ENCODE measurements at places on chromosomes 16 and 17. TPM values are rescaled to one million over a fixed set of nuclear protein-coding genes. Genes with fewer than 3 reads are reported as not detected.
A peak's percentile ranks its signal among the peaks of the same experiment; 100 is the strongest.

- no peak for DNase-seq
These were observed 48.9 kb upstream of the LHX1 start for GRCh38 chr17:36888236-36888951.

GRCh38 chr17:50618300-50618699 lies 16.4 kb upstream of the ABCC3 start:
- no peak for DNase-seq

- DNase-seq = peak; percentile 70
These were observed 761 bp downstream of the PDF start for GRCh38 chr16:69329369-69330285.

DNA sequence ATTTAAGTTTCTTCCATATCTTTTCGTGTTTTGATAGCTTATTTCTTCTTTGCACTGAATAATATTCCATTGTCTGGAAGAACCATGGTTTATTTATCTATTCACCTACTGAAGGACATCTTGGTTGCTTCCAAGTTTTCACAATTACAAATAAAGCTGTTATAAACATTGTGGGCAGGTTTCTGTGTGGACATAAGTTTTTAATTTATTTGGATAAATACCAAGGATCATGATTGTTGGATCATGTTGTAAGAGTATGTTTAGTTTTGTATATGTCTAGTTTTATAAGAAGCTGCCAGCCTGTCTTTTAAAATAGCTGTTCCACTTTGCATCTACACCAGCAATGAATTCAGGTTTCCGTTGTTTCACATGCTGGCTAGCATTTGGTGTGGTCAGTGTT lies 339.4 kb downstream of the CDH11 start:
- DNase-seq = no peak

DNA sequence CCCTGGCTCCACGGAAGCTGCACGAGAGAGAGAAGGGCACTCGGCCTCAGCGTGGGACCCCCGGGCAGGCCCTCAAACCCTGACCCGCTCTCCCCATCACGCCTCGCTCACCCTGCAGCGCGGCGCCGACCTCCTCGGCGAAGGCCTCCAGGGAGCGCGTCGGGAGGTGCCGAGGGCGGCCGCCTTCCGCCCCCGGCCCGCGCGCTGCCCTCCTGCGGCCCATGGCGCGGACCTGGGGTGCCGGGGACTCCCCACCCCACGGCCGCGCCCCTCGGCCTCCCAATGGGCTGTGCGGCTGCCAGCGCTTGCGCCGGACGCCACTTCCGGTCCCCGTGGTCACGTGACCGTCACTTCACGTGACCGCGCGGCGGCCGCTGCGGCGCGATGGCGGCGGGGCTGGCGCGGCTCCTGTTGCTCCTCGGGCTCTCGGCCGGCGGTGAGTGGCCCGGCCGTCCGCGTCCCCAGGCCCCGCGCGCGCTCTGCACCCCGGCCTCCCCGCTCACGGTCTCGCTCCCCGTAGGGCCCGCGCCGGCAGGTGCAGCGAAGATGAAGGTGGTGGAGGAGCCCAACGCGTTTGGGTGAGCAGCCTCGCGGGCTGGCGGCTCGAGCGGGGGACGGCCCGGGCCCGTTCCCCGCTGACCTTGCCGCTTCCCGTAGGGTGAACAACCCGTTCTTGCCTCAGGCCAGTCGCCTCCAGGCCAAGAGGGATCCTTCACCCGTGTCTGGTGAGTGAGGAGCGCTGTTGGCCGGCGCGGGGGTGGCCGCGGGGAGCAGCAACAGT lies at the start of the genes GNPTG and TSR3:
Gene GNPTG, plus strand, starts transcription at position 350 of the 781 bp plus-strand sequence. Its CDS starts 35 bp downstream, at position 385.
Gene TSR3, minus strand, starts transcription at position 297 of the 781 bp plus-strand sequence. Its CDS starts 74 bp downstream, at position 223.
- peak; percentile 90 for DNase-seq

- DNase-seq = peak; percentile 10
These were observed 36.3 kb downstream of the IFT140 start for GRCh38 chr16:1575578-1575977.

- no peak for DNase-seq
These were observed 180.0 kb upstream of the CACNG3 start for GRCh38 chr16:24075931-24076716.

GRCh38 chr16:2173916-2174315 lies 18.3 kb downstream of the TRAF7 start:
- no peak for DNase-seq

DNA sequence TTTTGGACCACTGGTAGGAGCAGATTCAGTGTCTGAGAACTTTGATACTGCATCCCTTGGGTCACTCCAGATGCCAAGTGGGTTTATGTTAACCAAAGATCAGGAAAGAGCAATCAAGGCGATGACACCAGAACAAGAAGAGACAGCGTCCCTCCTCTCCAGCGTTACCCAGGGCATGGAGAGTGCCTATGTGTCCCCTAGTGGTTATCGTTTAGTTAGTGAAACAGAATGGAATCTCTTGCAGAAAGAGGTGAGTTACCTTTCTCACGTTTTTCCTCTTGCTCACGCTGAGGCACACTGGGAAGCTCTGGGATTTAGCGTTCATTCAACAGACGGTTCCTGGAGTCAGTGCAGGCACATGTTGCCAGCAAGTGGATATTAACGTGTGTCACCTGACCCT lies 58.0 kb downstream of the NUP88 start:
- no peak for DNase-seq

- no peak for DNase-seq
These were observed 82.0 kb upstream of the NKD1 start for GRCh38 chr16:50466170-50466569.

DNA sequence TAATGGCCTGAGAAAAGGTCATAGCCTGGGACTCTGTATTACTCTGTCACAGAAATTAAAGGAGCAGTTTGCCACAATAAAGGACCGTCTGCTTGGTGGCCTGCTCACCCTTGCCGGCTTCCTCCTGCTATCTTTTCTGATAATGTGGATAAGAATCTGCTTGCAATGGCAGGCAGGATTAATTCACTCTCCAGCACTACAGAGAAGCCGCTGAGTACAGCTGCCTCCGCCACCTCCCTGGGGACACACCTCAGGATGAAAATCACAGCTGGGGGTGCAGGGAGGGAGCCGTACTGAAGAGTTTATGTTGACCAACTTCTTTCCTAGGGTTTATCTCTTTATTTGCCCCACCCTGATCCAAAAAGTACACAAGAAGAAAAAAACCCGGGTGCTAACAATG lies 245.9 kb upstream of the RPL38 start:
- DNase-seq = no peak

DNA sequence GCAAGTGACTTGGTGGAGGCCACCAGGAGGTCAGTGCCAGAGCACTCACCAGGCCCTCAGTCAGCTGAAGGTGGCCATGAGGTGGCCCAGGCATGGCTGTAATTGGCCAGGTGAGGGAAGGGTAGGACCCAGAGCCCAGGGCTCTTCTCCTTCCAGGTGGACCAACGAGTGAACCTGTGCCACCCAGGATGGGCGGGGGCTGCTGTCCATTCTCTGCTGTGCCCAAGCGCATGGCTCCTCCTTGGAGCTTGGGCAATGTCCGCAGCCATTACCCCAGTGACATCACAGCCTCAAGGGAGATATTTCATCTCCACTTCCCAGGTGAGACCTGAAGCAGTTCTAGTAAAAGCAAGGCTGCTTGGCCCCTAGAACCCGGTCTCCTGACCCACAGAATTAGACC lies 303.0 kb upstream of the FOXF1 start:
- DNase-seq = no peak

- no peak for DNase-seq
These were observed 2.2 kb downstream of the SDR42E1 start for GRCh38 chr16:82008957-82009592.

DNA sequence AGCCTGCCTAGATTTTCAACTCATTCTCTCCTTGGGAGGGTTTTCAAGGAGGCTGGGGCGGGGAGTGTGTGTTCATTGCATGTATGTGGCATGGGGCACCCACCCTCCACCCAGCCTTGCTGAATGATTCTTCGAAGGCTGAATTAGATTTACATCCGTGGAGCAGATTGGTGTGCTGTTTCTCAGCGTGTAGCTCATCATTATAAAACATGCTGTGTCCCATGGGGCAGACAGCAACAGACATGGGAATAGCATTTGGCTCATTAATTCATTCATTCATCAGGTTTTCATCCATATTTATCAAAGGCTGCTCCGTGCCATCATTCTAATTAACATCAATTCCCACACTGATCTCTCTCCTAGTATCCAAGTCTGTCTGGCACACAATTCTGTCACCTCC lies 10.6 kb upstream of the CD300A start:
- no peak for DNase-seq

DNA sequence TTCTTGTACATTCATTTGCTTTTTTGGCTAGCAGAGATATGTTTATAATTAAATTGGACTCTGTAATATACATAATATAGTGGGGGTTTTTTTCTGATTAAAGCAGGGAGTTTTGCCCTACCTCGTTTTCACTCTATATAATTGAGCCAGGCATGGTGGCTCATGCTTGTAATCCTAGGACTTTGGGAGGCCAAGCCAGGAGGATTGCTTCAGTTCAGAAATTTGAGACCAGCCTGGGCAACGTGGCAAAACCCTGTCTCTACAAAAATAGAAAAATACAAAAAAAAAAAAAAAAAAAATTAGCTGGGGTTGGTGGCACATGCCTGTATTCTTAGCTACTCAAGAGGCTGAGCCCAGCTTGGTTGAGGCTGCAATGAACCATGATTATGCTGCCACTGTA lies 42.2 kb downstream of the PAFAH1B1 start:
- DNase-seq = no peak

DNA sequence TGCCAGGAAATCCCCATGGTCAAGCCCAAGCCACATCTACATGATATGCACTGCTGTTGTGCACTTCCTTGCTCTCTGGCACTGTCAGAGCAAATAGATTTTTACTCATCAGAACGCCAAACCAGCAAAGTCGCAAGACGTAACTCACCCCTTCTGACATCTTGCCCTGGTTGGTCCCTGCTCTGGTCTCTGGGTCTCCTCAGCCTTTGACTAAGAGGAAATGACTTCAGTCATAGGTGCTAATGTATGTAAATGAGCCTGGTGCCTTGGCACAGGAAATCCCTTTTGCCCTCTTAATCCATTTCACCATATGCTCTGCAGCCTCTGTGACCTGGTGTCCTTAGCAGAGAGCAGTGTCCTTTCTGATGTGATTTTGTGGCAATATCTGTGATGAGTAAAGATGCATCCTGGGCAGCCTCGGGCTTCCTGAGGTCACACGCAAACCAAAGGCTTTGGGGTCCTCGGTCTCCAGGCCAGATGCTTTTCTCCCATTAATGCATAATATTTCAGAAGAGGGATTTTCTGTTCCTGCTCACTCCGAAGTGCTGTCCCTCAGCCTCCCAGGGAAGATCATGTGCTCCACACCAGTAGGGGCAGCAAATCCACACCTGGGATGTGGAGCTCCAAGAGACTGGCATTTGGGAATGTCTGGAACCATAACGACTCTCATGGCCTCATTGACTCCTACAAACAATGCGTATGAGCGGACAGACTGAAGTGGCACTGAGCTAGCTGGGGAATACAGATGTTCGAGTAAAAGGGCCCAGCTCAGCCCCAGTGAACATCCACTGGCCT lies 66.9 kb downstream of the GP2 start:
- no peak for DNase-seq

The CDH13 gene
- total RNA-seq = 93.6 TPM

The KRT24 gene
- total RNA-seq = not detected

The CCL8 gene
- total RNA-seq = 0.84 TPM

The SLC5A11 gene
- total RNA-seq = not detected

The SLC13A2 gene
- not detected for total RNA-seq

The KRT36 gene
- not detected for total RNA-seq

The UNC119 gene
- 28.8 TPM for total RNA-seq

All from right cardiac atrium (tissue), 5 donors.